Right ventricle myocardium superior (tissue), 1 donor: ENCODE measurements at places on chromosomes 5 and 9.
A peak's percentile ranks its signal among the peaks of the same experiment; 100 is the strongest.

GRCh38 chr5:43313035-43313853, at the start of gene HMGCS1:
HMGCS1 (minus strand) TSS chr5:43313412; CDS start chr5:43298965, 14,447 bp downstream.
- peak; percentile 99 for DNase-seq

- DNase-seq: peak; percentile 59
Observed at GRCh38 chr5:73625944-73626811, at the start of gene ARHGEF28. ARHGEF28 (plus strand) TSS chr5:73626196; CDS start chr5:73684852, 58,656 bp downstream.

- peak; percentile 80 for DNase-seq
Observed at GRCh38 chr9:126860077-126860756, at the start of gene ZBTB34. ZBTB34 (plus strand) TSS chr9:126860639; CDS start chr9:126879400, 18,761 bp downstream.

DNA sequence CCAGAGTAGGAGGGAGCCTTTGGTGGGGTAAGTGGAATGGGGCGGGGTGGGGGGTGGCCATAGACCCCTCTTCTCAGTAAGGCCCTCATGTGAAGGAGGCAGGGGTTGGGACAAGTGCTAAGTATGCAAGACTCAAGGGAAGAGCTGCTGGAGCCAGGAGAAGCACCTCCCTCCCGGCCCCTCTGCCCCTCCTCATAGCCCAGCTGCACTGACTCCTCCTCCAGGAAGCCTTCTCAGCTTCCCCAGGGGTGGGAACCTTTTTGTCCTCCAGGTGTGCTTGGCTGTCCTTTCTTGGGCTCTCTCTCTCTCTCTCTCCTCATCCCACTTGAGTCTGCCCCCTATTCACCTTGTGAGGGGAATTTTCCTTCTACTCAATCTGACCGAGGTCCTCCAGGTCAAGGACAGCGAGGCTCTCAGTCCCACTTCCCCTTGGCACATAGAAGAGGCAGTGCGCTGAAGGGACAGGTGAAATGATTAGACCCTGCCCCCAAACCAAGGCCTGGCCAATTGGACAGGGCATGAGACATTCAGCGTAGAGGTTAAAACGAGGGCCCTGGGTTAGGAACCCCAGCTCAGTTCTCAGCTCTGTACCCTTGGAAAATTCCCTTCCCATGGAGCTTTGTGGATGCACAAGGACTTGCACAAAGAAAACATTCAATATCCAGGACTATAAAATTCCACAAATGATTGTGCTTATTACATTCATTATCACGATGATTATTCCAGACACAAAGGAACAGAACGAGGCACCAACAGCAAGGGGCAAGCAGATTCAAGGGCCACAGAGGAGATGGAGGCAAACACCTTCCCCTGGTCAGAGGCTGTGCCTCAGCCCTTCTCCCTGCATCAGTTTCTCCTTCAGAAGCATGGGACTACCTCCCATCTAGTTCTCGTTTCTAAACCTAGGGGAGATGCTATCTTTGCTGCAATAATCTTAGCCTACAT, 45.6 kb upstream of the IL17B start:
- no peak for DNase-seq

- DNase-seq: no peak
Observed at GRCh38 chr5:169301386-169301934, 521 bp upstream of the SLIT3 start.

GRCh38 chr5:173919443-173919842, 31.3 kb downstream of the CPEB4 start:
- DNase-seq: no peak

GRCh38 chr5:133778636-133779035, 166.3 kb upstream of the FSTL4 start:
- DNase-seq: no peak

DNA sequence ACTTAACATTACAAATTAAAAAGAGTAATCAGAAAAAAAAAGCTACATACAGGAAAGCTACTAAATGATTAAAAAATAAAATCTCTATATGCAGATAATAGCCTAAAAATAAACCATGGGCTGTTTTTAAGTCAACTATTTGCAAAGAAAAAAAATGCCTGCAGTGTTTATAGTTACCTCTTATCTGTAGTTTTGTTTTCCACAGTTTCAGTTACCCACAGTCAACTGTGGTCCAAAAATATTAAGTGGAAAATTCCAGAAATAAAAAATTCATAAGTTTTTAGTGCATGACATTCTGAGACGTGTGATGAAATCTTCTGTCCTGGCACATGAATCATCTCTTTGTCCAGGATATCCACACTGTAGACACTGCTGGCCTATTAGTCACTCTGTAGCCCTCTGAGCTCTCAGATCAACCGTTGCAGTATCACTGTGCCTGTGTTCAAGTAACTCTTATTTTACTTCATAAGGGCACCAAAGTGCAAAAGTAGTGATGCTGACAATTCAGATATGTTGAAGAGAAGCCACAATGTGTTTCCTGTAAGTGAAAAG, 59.2 kb downstream of the PRELID2 start:
- no peak for DNase-seq

DNA sequence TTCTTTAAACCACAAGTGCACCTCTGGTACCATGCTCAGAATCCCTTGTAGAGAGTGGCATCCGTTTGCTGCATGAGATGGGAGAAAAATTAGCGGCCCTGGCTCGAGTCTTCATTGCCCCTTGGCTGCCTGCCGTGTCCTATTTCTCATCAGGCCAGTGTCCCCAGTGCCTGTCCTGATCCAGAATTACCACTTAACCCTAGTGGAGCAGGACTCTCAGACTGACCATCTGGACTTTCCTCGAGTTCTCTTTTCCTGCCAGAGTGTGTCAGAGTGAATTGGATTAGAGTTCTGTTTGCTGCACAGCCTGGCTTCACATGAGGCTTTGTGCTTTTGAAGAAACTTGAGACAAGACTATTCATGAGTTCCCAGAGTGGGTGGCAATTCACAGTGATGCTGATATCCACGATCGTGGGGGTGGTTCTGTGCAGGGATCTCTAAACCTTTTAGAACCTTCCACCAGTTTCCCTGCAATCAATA, 92.6 kb downstream of the C9orf152 start:
- DNase-seq: peak; percentile 56

GRCh38 chr9:89886281-89886700, 281.5 kb downstream of the GADD45G start:
- DNase-seq: no peak

DNA sequence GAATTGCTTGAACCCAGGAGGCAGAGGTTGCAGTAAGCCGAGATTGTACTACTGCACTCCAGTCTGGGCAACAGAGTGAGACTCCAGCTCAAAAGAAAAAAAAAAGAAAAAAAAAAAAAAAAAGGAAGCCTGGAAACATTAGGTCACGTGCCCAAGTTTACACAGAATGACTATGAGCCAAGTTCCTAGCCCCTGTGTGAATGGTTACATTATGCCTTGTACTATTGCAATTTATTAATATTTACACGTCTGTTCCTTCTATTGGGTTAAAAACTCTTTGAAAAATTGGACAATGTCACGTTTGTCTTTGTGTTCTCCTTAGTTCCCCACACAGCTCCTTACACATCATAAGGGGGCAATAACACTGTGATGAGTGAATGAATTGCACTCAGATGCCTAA, 33.5 kb upstream of the SLC28A3 start:
- no peak for DNase-seq

GRCh38 chr5:141913560-141914198, 10.0 kb upstream of the DELE1 start:
- no peak for DNase-seq

GRCh38 chr5:131379723-131380122, 115.9 kb downstream of the CDC42SE2 start:
- no peak for DNase-seq

DNA sequence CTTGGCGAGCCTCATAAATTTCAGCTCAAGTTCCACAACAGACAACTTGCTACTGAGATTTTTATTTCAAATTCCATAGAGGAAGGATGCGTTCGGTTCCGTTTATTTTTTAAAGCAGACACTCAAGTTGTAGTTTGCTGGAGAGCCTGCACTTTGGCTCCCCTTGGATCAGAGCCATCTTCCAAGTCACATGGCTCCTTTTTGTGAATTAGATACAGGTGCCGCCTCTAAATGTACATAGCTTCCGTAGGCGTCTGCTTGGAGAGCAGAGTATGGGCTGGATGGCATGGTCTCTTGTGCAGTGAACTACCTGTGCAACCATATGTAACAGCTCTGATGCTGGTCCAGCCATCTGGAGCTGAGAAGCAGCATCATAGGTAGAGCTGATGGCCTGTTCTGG, 73.9 kb upstream of the WWC1 start:
- no peak for DNase-seq

DNA sequence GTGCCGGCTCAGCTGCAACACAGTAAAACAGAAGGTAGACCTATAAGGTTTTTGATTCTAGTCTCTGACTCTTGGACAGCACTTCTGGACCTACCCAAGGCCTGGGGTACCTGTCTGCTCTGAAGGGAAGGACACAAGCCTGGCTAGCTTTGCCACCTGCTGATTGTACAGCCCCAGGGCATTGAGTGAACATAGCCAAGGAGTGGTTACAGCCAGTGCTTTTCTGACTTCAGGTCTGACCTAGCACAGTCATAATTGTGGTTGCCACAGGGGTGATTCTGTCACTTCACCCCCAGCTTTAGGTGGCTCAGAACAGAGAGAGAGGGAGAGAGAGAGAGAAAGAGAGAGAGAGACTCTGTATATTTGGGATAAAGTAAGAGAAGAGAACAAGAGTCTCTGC, 118.4 kb downstream of the PLCXD3 start:
- no peak for DNase-seq

- DNase-seq: peak; percentile 83
Observed at GRCh38 chr5:80082731-80083100, 47.6 kb downstream of the THBS4 start.

GRCh38 chr9:136240941-136241340, 4.7 kb downstream of the QSOX2 start:
- no peak for DNase-seq

- no peak for DNase-seq
Observed at GRCh38 chr5:126007841-126008240, 415.4 kb upstream of the GRAMD2B start.

- DNase-seq: no peak
Observed at GRCh38 chr5:122517091-122517490, 205.1 kb downstream of the SNCAIP start.

GRCh38 chr9:36765468-36766341, 193.0 kb downstream of the MELK start:
- peak; percentile 69 for DNase-seq

GRCh38 chr5:128014578-128014977, 69.0 kb upstream of the SLC12A2 start:
- DNase-seq: no peak

DNA sequence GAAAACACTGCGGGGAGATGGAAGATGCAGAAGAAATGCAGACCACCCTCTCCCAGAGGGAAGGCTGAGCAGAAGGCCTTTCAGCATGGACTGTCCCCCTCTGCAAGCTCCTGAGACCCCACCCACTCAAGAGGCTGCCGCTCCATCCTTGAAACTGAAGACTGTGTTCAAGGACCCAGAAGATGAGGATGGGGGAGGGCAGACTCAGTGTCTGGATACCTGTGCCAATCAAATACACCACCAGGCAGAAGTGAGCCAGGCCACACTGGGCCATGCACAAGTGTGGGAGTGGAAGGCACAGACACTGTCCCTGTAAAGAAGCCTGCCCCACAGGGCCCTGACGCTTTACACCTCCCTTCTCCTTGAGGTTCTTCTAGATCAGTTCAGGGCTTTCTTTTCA, 40.0 kb upstream of the IPPK start:
- DNase-seq: no peak

DNA sequence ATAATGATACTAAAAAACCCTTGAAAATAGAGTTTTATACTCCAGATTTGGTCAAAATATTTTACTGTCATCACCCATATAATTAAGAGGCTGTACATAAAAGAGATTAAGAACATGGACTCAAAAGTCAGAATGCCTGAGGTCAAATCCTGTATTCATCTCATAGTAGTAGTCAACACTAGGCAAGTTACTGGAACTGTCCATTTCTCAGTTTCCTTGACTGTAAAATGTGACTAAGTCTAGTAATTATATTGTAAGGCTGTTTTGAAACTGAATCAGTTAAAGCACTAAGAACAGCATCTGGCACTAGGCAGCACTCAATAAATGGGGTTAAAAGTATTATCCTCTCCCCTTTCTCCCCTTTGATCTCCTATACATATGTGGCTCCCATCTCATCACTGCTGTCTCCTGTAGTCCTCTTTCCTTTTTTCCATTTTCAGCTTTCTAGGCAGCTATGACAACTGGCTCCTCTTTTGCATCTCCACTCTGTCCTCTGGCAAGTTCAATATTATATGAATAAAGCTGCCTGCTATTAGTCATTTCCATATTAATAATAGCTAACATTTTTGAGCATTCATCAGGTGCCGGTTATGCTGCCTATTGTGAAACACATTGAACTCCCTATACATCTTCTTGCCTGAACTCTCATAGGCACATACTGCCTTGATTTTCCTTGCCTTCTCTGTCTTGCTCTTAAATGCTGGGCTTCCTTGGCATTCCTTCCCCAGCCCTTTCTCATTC, 185.8 kb upstream of the NREP start:
- DNase-seq: no peak

DNA sequence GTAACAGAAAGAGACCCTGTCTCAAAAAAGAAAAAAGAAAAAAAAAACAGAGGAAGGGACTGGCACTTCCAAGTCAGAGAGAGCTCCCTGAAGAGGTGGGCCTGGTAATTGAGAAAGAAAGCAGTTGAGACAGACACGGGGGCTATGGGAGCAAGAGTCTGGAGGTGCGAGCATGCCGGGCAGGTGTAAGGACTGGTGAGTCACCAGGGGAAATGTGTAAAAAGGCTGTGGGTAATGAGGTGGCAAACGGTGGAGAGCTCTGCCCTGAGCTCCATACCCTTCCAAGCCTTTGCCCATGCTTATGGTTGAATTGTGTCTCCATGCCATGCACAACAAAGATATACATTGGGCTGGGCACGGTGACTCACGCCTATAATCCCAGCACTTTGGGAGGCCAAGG, 18.0 kb upstream of the JADE2 start:
- no peak for DNase-seq

GRCh38 chr5:91332267-91333045, 50.7 kb downstream of the ARRDC3 start:
- DNase-seq: no peak

DNA sequence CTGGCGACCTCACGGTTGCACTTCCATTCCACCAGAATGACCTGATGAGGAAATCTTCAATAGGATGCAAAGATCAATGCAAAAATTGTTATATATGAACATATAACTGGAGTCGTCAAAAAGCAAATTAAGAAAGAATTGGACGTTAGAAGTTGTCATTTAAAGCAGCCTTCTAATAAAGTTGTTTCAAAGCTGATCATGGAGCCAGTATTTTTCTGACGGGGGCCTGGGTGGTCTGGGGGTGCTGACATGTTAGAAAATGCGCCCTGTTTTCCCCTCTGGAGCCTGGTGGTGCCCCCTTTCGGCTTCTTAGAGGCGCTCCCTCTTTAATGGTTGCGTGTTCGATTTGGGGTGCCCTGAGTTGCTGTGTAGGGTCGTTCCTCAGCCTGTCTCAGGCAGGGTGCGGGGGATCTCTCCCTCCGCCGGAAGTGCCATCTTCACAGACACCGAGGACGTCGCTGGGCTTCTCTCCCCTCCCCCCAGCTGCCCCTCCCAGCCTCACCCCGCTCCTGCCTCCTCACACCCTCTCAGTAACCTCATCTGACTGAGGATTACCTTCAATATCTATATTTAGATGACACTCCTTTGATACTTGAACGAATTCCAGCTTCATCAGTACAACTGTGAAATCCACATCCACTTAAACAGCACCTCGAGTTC, 18.3 kb downstream of the PTGES2 start:
- DNase-seq: peak; percentile 26

- DNase-seq: peak; percentile 52
Observed at GRCh38 chr5:78295035-78295961, 800 bp upstream of the AP3B1 start.
